ENCODE measurements at places on chromosomes 3 and 15. TPM values are rescaled to one million over a fixed set of nuclear protein-coding genes. Genes with fewer than 3 reads are reported as not detected.

Gene CFAP100
- not detected for total RNA-seq

Gene CCDC80
- 38.5 TPM for total RNA-seq

Gene ANKRD34C
- not detected for total RNA-seq

Gene SI
- not detected for total RNA-seq

Gene VIPR1
- 6.2 TPM for total RNA-seq

Gene PYGO1
- 2.8 TPM for total RNA-seq

Gene AQP9
- total RNA-seq: not detected

Gene DLL4
- under 0.01 TPM for total RNA-seq

Gene ST8SIA2
- total RNA-seq: not detected

Gene SPTBN5
- total RNA-seq: 0.34 TPM

Gene CHL1
- total RNA-seq: not detected

Gene LRRIQ4
- not detected for total RNA-seq

Gene C2CD4A
- 3.0 TPM for total RNA-seq

Gene PATL2
- under 0.01 TPM for total RNA-seq

Gene NR1D2
- total RNA-seq: 42.7 TPM

Gene FILIP1L
- 2.7 TPM for total RNA-seq

Gene FOXB1
- total RNA-seq: not detected

Gene HOMER2
- 39.0 TPM for total RNA-seq

Gene VILL
- total RNA-seq: 45.5 TPM

Gene GPR149
- not detected for total RNA-seq

Gene PRICKLE2
- 29.0 TPM for total RNA-seq

Gene MINAR1
- 0.34 TPM for total RNA-seq

Gene IGSF11
- total RNA-seq: 0.21 TPM

Gene MCTP2
- 28.4 TPM for total RNA-seq

Gene CHRFAM7A
- 0.36 TPM for total RNA-seq

Gene BUB1B
- total RNA-seq: 0.68 TPM

Gene ECE2
- total RNA-seq: not detected

Gene ERICH6
- total RNA-seq: not detected
